ENCODE measurements at places on chromosomes 7 and 10.
A peak's percentile ranks its signal among the peaks of the same experiment; 100 is the strongest.

GRCh38 chr7:5349005-5349380 is 66.2 kb downstream of the SLC29A4 start:
- no peak for DNase-seq

- no peak for DNase-seq
Measured at GRCh38 chr7:129569326-129569725, 42.2 kb upstream of the NRF1 start.

DNA sequence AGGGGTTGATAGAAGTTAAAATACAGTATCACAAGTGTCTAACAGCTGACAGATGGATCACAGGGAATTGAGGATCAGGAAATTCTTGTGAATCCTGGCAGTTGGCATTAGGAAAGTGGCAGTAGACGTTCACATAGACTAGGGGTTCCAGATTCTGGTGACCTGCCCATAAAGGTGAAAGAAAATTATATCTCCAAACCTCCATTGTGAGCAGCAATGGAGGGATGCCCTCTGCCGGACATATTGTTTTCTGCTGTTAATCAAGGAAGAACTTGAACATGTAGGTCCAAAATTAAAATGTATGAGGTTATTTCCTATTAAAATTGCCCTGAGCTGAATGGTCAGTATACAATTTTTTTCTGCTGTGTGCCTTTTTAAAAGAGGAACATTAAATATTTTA is 5.1 kb downstream of the NME8 start:
- no peak for DNase-seq

DNA sequence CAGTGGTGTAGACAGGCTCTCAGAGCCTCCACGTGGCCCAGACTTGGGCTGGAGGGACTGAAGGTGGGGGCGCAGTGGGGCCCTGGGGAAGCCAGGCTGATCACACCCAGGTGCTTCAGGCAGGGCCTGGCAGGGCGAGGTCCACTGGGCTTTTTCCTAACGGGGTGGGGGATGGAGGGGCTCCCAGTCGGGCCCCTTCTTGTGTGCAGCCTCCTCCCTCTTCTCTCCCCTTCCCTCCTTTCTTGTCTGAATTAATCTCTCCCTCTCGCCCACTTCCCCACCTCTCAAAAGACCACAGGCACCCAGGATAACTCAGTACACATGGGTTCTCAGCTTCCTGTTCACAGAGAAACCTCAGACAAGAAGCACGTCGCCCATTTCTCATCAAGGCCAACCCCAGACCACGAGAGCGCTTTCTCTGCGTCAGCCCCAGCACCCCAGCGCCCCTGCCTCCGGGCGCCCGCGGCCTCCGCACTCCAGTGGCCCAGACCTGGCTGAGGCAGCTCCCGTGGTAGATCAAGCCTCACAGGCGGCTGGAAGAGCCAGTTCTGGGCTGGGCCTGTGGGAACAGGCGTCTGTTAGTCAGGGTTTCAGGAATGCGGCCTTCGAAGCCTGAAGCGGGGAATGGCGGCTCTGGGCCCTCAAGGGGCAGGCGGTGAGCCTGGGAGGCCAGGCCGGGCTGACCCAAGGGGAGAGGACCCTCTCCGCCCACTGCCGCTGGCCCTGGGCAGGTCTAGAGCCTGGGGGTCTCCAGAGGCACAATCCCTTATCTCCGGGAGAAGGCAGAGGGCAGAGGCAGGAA is 50.6 kb downstream of the PWWP2B start:
- DNase-seq = peak; percentile 76

DNA sequence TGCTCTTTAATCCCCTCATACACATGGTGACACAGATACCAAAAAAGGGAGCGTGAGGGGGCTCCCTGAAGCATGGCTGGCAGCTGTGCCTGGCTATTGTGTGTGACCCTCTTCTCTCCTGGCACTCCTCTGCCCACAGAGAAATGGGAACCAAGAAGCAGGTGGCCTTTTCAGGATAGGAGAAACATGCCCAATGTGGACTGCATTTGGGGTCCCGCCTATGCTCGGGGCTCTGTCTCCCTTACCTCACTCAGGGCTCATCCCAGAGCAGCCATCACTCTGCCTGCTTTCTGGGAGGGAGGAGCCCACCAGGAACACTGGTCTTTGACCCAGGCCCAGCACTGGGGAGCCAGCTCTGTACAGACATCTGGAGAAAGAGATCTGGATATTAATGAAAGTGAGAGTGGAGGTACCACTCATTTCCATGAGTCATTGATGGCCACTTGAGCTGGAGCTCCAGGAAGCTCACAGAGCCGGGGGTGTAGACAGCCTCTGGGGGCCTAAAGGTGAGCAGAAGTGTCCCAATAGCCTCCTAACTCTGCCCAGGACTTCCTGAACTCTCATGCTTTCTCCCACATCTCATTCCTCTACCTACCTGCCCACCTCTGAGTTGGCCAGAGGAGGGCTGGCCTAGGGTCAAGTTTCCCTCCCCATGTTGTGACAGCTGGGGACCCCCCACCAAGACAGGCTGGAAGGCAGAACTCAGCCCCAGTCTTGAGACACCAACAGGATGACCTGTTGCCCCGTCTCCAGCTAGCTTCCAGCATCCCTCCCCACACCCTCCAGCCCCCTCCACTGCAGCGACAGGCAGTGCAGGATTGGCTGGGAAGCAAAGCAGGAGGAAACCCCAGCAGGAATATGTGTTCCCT is 42.6 kb downstream of the DRGX start:
- no peak for DNase-seq

GRCh38 chr7:115707258-115708012 is 323.1 kb downstream of the TFEC start:
- no peak for DNase-seq

GRCh38 chr7:51968461-51968860 is 651.9 kb upstream of the COBL start:
- DNase-seq = no peak

GRCh38 chr7:155680864-155681263 is 36.4 kb downstream of the RBM33 start:
- DNase-seq = no peak

- DNase-seq = no peak
Measured at GRCh38 chr7:88243345-88243909, 23.6 kb upstream of the SRI start.

GRCh38 chr7:74297516-74298233 is 8.5 kb downstream of the CLIP2 start:
- DNase-seq = no peak

- DNase-seq = no peak
Measured at GRCh38 chr7:117130262-117130661, 177.0 kb downstream of the ST7 start.

DNA sequence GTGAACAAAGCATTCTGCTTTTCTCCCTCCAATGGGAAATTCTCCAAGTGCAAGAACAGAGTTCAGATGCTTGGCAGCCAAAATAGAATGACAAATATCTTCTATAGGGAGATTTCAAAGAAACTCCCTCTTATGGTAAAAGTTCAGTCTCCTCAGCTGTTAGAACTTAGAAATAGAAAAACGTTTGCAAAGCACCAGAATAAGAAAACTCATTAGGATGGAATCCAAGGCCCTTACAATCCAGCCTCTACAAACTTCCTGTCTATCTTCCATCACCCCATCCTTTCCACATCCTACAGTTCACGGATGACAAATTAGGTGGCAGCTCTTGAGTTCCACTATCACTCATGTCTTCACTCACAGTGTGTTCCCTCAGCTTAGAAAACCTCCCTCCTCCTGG is 25.7 kb downstream of the FAM13C start:
- no peak for DNase-seq

DNA sequence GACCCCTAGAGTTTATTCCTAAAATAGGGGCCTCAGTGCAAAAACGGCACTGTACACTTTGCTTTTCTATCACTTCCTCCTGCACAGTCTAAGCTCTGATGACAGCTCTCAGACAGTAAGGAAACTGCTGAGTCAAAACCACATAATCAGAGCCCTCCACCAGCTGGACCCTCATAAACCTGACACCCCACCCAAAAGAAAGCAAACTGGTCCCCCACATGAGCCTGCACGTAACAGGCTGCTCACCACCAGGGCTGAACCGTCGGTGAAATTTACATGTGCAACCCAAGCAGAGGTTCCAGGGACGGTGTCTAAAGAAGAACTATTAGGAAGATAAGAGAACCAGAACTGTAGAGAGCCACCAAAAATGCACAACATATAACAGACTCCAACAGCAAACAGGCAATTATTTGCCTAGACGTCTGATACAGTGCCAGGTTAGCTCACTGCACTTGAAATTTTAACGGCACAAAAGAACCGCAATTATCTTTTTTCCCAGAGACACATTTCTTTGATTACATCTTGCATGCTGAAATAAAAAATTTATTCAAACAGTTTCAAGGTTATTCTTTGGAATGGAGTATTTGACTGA is 19.6 kb downstream of the SGMS1 start:
- no peak for DNase-seq

- no peak for DNase-seq
Measured at GRCh38 chr7:73526896-73527821, 5.1 kb upstream of the BAZ1B start.

Measured in activated T-helper 2 cell treated with anti-CD3 and anti-CD28 coated beads, Interferon-gamma antibody, Interleukin-2, Interleukin-4, amounts not matched to agents 10 μg/mL and 5 μg/mL and 100 μg/mL, durations not matched to agents 14 hours and 24 hours and 36 hours (primary cell).